ENCODE measurements at places on chromosomes 7 and 10.

- no peak for DNase-seq
Measured at GRCh38 chr7:48904975-48905374, 19.4 kb upstream of the CDC14C start.

DNA sequence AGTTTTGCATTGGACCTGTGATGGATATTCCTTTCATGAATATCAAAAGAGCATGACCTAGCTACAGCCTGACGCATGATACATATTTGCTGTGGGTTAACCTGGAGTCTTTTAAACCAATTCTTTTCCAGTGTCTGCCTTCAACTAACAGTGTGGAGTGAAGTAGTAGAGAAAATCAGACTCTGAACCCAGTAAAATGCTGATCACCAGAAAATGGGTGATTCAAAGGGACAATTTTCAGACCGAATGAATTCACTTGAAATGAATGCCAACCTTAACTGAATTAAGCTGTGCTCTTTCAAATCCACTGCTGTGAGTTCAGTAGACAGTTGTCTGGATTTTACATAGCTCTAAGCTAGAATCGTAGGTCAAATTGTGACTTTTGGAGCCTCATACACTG lies 123.0 kb downstream of the CDK14 start:
- DNase-seq = no peak

- no peak for DNase-seq
Measured at GRCh38 chr10:101492814-101493213, 95.2 kb downstream of the POLL start.

DNA sequence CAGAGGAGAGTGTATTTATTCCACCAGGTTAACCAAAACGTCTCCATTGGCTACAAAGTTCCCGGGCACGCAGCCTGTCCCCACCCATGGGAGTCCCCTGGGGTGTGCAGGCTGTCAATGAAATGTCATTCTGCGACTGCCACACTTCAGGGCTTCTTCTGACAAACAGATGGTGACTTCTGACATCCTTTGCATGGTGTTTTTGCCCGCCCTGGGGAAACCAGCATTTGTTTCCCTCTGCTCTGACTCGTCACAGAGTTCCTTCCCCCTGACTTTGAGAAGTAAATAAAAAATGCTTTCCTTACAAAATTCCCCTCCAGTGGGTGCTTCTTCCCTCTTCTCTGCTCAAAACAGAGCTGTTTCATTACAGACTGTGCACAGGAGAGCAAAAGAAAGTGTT lies 38.2 kb downstream of the TNS3 start:
- DNase-seq = no peak

- no peak for DNase-seq
Measured at GRCh38 chr7:90272242-90272641, 27.3 kb downstream of the CFAP69 start.

- DNase-seq = no peak
Measured at GRCh38 chr10:71335173-71335708, 16.2 kb downstream of the SLC29A3 start.

Data from frontal cortex (tissue), 4 donors.